ENCODE measurements at places on chromosomes 4 and X.

GRCh38 chrX:130174045-130174704, 2.4 kb downstream of the RAB33A start:
- peak; percentile 38 for DNase-seq

GRCh38 chr4:119050527-119051090, 85.0 kb upstream of the MYOZ2 start:
- no peak for DNase-seq

- DNase-seq: no peak
These were observed 11.8 kb downstream of the HTN1 start for GRCh38 chr4:70062000-70062399.

DNA sequence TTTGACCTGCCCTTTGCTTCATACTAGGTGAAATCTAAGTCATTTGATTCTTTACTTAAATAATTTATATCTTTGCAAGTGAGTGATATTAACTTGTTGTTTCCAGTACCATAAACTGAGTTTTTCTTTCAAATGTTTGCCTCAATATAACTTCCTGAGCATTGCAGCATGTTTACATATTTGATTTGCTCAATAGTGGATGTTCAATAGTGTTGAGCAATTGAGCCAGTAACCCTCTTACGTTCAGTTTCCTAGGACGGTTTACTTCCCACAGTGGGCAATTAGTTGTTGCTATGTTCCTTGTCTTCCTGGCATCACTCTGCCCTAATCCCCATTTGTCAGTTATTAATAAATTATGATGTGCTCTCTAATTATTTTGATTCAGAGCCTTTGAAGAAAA, 278.5 kb downstream of the EPHA5 start:
- no peak for DNase-seq

- no peak for DNase-seq
These were observed 40.5 kb downstream of the CEP44 start for GRCh38 chr4:174324236-174324635.

- DNase-seq: no peak
These were observed 224.6 kb downstream of the ANAPC10 start for GRCh38 chr4:144873226-144873990.

GRCh38 chrX:8921615-8922014, 112.3 kb downstream of the FAM9B start:
- DNase-seq: no peak

GRCh38 chr4:74934016-74934831, 1.3 kb downstream of the PARM1 start:
- DNase-seq: no peak

DNA sequence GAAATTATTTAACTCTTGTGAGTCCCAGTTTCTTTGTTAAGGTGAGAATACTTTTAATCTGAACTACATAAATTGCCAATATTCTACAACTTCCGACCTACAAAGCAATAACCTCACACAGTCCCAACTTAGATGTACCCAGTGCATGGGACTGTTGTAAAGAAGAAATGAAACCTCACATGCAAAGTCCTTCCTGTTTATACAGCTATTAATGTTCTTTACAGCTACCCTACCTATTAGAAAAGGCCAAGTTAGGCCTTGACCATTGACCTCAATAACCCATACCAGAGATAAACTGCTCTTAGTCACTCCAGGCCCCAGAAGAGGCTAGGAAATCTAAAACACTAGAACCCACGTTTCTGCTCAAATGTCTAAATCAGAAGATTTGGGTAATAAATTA, 920.1 kb upstream of the TENM3 start:
- no peak for DNase-seq

GRCh38 chrX:11555759-11556158, 110.0 kb downstream of the ARHGAP6 start:
- DNase-seq: no peak

DNA sequence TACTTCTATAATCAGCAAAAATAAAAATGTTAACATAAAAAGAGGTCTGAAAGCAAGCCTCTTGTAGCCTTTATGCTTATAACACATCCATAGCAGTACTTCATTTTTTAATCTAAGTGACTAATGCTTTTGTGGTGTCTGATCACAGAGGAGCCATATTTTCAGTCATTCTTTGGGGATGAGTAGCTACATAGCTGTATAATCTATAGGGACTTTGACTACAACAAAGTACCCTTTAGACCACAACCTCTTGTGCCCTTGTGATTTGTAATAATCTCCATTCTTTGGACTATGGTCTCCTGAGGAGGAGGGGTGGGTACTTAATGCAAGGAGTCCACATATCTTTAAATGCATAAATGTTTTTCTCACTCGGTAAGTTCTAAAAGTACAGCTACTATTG, 9.6 kb downstream of the DRP2 start:
- no peak for DNase-seq

GRCh38 chr4:42348247-42348646, 49.0 kb upstream of the SHISA3 start:
- no peak for DNase-seq

DNA sequence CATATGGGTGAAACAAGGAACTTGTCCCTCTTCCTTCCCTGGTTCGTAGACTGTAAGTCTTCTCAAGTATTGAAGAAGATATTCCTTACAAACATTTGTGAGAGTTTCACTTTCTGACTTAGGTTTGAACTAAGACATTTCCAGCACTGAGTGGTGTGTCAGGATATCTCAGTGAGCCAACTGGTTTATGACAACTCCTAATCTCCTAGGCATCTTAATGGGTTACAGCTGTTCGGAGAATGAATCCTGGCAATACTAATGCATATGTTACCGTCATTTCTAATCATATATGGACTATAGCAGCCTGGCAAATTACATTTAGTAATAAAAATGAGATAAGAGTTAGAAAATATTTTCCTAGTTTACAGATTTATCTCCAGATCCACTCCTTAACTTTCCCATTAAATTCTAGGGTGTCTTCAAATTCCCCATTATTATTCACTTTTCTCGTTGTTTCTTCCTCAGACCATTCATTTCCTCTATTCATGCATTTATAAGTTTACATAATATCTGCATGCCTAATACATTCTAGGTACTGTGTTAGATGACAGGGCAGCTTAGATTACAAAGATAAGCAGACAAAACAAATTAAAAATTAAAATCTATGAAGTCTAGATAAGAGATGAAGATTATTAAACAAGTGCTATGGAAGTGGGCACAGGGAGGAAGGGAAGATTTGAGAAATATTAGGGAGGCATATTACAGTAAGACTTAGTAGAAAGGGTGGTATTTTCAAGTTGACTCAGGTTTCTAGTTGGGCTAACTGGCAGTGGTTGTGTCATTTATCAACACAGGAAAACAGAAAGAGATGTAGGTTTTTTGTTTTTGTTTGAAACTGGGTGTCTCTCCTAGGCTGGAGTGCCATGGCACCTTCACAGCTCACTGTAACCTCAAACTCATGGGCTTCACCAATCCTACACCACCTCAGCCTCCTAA, 173.9 kb downstream of the WDFY3 start:
- DNase-seq: peak; percentile 35

- no peak for DNase-seq
These were observed 20.5 kb downstream of the RAB40A start for GRCh38 chrX:103498786-103499185.
